ENCODE measurements at places on chromosomes 13 and 19.

GRCh38 chr19:11264452-11265176 is 2.3 kb upstream of the DOCK6 start:
- DNase-seq = no peak

DNA sequence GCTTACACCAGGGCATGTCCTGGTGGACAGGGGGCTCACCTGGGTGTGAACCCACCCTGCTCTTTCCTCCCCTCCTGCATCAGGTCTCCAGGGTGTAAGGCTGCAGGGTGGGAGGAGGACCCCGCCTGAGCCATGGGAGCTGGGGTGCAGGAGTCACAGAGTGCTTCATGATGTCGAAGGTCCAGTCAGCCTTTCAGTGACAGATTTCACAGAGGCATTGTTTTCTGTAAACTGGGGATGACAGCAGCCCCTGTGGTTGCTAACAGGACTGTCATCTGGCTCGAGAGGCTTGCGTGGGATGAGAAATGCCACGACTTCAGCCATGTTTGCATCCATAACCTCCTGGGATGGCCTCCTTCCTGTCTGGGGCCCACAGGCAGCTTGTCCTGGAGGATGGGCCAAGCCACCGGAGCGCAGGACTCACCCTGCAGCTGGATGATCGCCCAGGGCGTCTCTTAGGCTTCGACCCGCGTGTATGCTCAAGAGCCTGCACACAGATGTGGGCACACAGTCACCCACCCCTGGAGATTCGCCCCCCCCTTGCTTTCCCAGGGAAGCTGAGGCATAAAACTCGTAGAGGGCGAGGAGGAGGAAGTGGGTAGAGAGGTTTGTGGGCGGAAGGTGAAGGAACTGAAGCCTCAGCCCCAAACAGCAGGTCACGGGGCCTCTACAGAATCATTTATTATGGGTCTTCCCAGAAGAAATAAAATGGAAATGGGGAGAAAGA is 4.9 kb downstream of the NANOS3 start:
- peak; percentile 61 for DNase-seq

DNA sequence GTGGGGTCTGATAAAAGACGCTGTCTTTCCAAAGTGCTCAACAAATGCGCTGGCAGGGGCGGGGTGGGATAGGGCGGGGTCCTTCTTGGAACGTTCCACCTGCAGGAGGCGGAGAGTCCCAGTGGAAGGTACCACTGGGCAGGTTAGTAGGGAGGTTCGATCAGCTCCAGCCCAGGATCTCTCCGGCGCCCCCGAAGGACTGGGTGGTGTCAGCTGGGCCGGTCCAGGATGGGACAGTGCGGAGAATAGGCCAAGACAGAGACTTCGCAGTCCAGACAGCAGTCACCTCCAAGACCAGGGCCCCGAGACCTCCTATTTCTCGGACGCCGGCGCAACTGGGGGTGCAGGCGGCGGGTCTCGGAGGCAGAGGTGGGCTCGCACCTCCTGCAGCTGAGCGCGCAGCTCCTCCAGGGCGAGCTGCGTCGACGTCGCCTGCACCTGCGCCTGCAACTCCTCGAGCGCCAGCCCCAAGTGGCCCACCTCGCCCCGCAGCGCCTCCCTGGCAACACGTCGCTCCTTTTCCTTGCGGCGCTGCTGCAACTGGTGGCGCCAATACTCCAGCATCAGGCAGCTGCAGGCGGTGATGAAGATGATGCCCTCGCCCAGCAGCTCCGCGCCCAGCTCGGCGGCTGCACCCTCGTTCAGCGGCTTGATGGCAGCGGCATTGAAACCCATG is 21.6 kb downstream of the VASP start:
- no peak for DNase-seq

GRCh38 chr13:101397742-101398141 is 18.6 kb downstream of the NALCN start:
- no peak for DNase-seq

- DNase-seq = no peak
Observed at GRCh38 chr13:97274829-97275649, 52.9 kb downstream of the MBNL2 start.

- DNase-seq = no peak
Observed at GRCh38 chr13:29523199-29523961, 72.1 kb downstream of the SLC7A1 start.

DNA sequence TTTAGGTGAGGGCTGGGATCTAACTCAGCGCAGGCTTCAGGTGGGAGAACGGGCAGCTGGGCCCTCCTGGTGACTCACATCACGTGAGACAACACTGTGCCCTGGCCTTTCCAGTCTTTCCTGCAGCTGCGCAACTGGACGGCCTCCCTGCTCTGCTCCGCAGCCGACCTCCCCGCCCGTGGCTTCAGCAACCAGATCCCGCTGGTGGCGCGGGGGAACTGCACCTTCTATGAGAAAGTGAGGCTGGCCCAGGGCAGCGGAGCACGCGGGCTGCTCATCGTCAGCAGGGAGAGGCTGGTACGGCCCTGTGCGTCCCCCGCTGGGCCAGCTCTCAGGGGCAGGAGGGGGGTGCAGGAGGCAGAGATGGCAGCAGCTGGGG is 8.8 kb downstream of the SPPL2B start:
- peak; percentile 78 for DNase-seq

DNA sequence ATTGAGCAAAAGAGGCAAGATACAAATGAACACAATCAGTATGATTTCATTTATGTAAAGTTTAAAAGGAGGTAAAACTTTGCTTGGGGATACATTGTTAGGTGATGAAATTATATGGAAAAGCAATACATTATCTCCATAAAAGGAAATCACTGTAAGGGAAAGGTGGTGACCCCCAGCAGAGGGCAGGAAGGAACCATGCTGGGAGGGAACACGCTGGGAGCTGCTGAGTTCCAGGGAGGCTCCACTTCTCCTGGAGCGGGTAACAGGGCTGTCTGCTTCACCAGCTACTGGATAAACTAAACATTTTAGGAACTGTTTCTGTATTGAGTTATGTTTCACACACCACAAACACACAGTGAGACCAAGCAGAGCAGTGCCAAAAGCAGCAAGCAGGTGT is 91.2 kb downstream of the KATNAL1 start:
- no peak for DNase-seq

DNA sequence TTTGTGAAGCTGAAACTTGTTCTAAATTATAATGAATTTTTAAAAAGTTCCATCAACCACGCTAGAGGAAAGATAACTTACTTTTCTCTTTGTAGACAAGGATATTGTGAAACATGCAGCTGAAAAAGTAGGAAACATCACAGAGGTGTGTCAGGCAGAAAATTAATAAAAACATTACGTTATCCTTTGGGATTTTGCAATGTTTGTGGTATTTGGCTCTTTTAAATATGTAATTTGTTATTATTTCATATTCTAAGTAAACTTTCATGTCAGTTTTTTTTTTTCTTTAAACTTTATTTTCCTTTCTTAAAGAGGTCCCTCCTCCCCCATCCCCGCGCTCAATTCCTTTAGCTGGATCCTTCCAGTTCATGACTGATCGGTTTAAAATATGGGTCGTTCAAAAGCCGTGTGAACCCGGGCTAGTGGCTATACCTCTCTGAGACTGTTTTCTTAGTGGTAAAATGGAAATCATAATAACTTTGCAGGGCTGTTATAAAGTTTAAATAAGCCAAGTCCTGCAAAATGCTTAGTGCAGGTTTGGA is 740 bp upstream of the CCDC61 start:
- no peak for DNase-seq

DNA sequence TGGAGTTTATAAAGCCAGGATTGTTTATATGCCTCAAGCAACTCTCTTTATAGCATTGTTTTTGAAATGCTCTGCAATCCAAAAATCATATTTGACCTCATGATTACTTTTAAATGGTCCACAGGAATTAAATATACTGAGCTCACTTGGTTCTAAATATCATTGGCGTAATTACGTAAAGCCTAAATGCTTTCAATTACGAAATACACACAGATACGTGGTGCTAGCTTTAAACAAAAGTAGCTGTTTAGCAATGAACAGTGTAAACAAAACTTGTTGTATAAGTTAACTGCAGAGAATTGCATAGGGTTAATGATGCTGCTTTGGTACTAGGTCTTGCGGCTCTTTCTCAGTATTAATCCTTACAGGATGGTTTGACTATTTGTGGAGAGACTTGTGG is 346.6 kb downstream of the COG6 start:
- DNase-seq = no peak

DNA sequence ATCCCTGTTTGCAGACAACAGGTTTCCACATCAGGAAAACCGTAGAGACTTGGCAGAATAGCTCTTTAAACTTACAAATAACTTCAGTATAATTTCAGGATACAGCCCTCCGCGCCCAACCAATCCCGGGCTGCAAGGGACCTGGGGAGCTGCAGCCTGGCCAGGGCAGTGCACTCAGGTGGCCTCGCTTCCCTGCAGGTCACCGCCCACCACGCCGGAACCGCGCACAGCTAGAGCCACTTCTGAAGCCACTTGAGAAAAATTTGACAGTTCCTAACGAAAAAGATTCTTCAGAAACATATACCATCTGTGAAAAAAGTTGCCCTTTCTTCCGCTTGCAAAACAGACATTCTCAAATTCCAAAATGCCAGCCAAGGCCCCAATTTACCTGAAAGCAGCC is 11.1 kb downstream of the ZNF91 start:
- DNase-seq = no peak
